ENCODE measurements at places on chromosomes 1 and 21.

GRCh38 chr1:54335755-54336108 is 70.5 kb downstream of the SSBP3 start:
- DNase-seq: no peak

- no peak for DNase-seq
Measured at GRCh38 chr21:17438635-17439034, 74.2 kb upstream of the CXADR start.

GRCh38 chr1:119884711-119885110 is 11.6 kb downstream of the ADAM30 start:
- no peak for DNase-seq

DNA sequence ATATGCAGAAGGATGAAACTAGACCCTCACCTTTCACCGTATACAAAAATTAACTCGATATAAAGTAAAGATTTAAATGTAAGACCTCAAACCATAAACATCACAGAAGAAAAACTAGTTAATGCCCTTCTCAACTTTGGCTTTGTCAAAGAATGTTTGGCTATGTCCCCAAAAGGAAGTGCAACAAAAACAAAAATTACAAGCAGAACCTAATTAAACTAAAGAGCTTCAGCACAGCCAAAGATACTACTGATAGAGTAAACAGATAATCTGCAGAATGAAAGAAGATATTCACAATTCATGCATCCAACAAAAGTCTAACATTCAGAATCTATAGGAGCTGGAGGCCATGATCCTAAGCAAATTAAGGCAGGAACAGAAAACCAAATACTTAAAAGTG is 824.6 kb upstream of the NEGR1 start:
- no peak for DNase-seq

DNA sequence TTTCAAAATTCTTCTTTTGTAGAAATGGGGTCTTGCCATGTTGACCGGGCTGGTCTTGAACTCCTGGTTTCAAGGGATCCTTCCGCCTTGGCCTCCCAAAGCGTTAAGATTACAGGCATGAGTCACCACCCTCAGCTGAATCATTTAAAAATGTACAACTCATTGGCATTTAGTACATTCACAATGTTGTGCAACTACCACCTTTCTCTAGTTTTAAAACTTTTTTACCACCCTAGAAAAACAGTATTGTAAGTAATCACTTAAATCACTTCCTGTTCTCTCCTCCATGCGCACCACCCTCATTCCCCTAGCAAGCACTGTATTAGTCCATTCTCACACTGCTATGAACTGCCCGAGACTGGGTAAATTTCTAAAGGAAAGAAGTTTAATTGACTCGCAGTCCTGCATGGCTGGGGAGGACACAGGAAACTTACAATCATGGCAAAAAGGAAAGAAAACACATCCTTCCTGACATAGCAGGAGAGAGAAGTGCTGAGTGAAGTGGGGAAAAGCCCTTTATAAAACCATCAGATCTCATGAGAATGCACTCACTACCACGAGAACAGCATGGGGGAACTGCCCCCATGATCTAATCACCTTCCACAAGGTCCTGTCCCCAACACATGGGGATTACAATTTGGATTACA is 14.4 kb upstream of the THEM5 start:
- DNase-seq: no peak

DNA sequence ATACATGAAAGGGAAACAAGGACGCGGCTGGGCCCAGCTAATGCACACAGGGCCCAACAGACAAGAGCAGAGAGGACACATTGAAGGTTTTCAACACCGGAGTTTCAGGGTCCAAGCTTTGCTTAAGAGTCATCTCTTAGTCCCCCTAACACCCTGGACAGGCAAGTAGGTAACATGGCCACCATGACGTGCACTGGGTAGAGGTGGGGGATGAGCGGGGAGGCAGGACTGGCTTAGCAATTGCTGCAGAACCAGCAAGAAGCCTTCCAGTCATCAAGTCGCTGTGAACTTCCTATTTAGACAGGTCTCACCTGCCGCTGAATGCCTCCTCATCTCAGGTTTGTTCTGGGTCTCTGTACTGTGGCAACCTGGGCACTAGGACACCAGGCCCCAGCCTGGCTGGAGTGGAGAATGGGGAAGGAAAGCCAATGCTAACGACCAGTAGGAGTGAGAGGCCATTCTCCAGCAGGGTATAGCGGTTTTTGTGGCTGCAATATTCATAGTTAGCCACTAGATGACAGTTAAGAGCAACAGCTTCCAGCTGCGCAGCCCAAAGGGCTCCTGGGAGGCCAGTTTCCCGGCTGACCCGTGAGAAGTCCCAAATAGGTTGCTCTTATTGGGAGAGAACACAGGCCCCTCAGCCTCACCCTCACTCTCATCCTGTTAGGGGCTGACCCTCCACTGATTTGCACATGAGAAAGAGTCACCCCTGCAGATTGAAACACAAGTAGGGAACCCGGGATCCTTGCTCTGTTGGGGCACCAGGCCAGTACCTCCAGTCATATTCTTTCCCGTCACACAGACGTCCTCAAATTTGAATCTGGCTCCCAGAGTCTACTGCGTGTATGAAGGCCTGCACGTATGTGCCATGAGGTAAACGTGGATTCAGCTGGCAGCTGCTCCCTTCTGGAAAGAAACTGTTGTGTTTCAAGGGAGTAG is 6.0 kb upstream of the PIGC start:
- DNase-seq: no peak

- DNase-seq: no peak
Measured at GRCh38 chr1:170530972-170531757, 801 bp upstream of the GORAB start.

DNA sequence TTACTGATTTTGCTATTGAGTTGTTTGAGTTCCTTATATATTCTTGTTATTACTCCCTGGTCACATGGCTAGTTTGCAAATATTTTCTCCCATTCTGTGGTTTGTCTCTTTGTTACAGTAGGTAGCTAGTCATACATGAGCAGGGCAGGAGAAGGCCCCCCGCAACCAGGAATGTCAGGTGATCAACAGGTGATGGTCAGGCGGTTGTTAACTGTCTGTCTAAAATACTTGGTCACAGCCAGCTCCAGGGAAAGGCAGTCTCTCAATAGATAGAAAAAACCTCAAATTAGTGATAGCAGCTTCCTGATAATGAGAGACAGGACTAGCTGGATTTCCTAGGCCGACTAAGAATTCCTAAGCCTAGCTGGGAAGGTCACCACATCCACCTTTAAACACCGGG is 217.9 kb downstream of the RHOU start:
- DNase-seq: no peak

DNA sequence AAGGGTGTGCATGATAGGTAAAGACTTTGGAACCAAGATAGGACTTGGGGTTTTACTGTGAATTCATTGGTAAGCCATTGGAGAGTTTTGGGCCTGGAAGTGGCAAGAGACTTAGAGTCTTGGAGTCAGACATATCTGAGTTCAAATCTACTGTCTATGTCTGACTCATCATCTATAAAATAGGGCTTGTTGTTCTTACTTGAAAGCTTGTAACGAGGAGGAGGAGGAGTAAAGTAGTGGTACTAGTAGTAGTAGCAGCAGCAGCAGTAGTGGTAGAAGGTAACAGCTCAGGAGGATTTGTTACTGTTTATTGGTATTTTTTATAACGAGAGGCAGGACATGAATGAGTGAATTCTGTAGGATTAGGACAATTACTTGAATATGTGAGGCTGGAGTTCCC is 62.7 kb downstream of the CACHD1 start:
- no peak for DNase-seq

- no peak for DNase-seq
Measured at GRCh38 chr1:165854101-165854845, 26.9 kb downstream of the UCK2 start.

All from left forelimb (tissue), 1 donor.